ENCODE measurements at places on chromosomes 1 and 21.

DNA sequence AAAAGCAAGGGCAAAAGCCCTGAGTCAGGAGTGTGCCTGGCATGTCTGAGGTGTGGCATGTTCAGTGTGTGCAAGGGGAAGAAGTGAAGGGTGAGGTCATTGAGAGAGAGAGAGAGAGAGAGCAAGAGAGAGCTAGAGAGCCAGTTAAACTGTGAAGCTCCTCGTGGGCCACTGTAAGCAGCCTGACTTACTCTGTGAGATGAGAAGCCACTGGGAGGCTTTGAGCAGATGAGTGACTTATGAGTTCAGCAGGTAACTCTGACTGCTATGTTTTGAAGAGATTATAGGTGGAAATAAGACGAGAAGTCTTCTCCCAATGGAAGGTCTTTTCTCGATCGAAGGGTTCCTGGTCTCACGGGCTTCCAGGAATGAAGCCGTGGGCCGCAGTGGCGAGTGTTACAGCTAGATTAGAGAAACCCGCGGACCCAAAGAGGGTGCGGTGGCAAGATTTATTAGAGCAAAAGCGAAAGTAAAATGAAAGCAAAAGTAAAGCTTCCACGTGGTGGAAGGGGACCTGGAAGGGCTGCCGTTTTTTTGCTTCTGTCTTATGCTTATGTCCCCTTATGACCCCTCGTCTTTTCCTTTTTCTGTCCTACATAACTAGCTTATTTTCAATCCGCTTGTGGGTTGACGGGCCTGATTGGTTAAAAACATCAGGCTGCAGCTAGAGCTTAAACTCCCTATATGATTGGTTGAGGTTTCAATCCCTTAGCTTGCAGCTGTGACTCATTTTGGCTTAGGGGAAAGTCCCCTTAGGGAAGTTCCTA lies 323.1 kb upstream of the FAM78B start:
- DNase-seq, result no peak

GRCh38 chr1:89310505-89310904 lies 37.8 kb upstream of the GBP5 start:
- DNase-seq, result no peak

DNA sequence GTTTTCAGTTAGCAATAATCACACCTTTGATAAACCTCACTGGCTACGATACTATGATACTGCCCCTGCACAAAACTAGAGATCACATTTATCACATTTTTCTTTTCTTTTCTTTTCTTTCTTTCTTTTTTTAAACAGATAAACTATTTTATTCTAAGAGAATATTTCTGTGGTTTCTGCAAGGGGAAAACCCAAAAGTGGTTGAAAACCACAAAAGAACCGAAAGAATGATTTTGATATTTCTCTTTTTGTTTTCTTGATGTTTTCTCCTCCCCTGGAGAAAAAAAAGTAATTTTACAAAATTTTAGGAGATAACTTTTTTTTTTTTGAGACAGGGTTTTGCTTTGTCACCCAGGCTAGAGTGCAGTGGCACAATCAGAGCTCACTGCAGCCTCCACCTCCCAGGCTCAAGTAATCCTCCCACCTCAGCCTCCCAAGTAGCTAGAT lies 18.4 kb upstream of the FRRS1 start:
- no peak for DNase-seq

- no peak for DNase-seq
Observed at GRCh38 chr21:34705011-34705410, 36.2 kb downstream of the CLIC6 start.

- DNase-seq, result no peak
Observed at GRCh38 chr21:38905752-38906151, 100.0 kb downstream of the ETS2 start.

DNA sequence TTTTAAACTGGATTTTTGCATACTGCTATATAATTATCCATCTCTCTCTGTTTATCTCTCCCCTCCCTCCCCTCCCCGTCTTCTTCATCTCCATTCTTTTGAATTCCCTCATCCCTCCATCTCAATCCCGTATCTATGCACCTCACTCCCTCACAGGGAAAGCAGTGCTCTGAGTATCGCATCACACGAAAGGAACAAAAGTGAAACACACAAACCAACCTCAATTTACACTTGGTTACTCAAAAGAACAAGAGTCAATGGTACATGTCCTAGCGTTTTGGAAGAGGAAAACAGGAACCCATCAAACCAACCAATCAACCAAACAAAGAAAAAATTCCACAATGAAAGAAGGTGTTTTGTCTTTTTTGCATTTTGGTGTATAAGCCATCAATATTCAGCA lies 115.1 kb downstream of the NBPF12 start:
- DNase-seq, result no peak

DNA sequence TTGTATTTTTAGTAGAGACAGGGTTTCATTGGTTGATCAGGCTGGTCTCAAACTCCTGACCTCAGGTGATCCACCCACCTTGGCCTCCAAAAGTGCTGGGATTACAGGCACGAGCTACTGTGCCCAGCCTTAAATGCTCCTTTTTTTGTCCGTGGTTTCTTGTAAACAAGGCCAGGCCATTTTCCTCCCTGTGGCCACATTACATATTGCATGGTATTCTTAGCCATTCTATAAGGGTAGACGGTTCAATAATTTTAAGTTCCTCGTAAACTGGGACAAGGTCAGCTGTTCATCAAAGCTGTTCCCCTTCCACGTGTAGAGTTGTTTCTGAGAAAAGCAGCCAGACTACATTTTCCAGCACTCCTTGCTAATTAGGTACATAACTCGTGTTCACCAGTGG lies 10.3 kb upstream of the LUZP1 start:
- no peak for DNase-seq

DNA sequence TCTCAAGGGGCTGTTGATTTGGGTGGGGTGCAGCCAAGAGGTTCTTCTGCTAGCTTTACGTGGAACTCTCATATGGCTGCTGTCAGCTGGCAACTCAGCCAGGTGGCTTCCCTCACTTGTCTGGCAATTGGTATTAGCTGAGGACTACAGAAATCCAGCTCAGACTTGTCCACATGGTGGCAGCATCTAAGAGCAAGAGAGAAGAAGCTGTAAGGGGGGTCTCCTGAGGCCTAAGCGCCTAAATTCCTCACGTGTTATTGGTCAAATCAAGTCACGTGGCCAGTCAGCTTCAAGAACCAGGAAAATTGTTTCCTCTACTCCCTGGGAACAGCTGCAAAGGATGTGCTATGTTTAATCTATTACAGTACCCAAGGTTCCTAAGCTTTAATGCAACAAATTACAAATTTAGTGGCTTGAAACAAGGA lies 4.2 kb upstream of the DYRK3 start:
- peak; percentile 4 for DNase-seq

DNA sequence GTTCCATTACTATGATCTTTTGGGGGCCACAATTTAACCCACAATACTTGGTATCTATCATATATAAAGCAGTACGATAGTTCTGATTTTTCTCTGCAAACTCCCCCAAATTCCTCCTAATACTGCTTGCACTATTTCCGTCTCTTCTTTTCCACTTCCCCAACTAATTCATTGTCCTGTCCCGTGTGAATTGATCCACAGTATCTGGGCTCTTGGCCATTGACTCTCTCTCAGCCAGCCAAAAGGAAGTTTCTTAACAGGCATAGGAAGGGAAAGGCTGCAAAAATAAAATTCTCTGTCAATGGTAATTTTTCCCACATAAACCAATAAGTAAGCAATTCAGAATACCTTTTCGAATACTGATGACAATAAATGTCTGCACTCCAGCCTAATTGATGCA lies 91.7 kb upstream of the DSCAM start:
- no peak for DNase-seq

GRCh38 chr1:156705321-156705917 lies at the start of gene CRABP2:
TSS of gene CRABP2 (minus strand) at chr1:156705583. CDS start at chr1:156705446, 137 bp downstream.
- DNase-seq, result peak; percentile 15

- DNase-seq, result no peak
Observed at GRCh38 chr1:68047659-68048026, 2.8 kb downstream of the DIRAS3 start.

DNA sequence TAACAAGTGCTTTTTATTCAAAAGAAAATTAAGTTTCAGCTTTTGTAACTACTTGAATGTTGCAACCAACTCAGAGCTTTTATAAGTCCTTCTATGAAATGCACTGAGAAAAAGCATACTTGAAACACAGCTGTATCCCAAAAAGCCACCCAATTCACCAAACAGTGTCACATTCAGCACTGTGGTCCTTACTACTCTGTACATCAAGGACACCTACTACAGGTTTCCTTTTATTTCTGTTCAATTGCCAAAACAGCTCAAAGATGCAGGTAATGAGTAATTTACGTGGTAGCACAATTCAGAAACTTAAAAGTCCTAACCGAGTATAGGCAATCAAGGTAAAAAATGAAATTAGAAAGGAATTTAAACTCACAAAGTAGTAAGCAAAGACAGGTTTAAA lies 2.5 kb downstream of the EIF4G3 start:
- no peak for DNase-seq

DNA sequence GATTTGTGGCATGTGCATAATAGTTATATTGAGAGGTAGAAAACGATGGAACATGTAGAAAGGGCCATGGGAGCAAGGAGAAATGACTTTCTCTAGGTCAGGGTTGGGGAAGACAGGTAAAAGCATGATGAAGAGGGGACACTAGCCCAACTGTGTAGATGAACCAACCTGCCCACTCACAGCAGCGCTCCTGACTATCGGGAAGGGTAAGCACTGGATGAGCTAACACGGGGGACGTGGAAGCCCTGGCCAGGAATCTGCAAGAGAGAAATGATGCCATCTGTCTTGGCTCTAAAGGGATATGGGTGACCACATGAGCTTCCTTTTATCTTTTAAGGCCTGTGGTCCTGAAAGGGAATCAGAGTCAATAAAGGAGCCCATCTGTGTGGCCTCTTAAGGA lies 36.2 kb upstream of the TMEM125 start:
- no peak for DNase-seq

DNA sequence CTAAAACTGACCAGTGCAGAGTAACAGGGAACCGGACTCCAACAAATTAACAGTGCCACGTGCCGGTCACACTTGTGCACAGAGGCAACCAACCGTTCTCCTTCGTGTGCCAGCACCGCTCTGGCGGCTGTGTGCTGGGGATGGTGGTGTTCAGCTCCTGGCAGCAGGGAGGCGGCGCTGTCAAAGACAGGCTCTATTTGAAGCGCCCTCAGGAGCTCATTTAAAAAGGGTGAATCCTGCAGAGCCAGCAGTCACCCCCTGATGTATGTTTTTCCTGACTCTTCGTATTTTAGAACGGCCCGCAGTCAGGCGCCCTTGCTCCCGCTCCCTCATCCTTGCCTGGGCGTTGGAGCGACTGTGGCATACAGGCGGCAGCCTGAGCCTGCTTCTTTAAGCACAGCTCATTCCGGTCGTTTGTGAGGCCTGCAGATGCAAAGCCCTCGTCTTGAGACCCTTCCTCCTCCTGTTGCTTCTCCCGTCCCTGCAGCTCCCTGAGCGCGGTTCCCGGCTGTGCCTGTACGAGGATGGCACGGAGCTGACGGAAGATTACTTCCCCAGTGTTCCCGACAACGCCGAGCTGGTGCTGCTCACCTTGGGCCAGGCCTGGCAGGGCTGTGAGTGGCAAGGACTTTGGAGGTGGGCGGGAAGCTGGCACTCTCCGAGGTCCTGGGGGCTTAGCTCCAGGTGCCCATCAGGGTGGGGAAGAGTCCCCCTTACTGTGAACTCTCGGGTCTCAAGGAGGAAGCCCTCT lies 1.1 kb downstream of the DFFB start:
- peak; percentile 56 for DNase-seq

- DNase-seq, result no peak
Observed at GRCh38 chr1:155223047-155223446, 14.6 kb downstream of the MTX1 start.

DNA sequence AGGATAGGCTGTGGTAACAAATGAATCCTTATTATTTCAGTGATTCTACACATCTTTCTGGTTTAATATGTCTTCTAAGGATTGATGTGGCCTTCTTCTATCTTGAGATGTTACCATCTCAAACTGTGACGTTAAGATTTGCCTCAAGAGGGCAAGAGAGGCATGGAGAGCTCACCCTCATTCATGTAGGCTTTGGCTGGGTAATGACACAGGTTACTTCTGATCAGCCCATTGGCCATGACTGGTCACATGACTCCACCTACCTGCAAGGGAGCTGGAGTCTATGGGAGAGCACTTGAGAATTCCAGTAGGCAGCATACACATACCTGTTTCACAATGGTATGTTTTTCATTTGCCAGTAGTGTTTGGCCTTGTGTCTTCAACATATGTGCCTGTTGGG lies 30.0 kb downstream of the CACHD1 start:
- no peak for DNase-seq

- DNase-seq, result peak; percentile 73
Observed at GRCh38 chr1:27284425-27285273, 37.3 kb upstream of the TMEM222 start.

DNA sequence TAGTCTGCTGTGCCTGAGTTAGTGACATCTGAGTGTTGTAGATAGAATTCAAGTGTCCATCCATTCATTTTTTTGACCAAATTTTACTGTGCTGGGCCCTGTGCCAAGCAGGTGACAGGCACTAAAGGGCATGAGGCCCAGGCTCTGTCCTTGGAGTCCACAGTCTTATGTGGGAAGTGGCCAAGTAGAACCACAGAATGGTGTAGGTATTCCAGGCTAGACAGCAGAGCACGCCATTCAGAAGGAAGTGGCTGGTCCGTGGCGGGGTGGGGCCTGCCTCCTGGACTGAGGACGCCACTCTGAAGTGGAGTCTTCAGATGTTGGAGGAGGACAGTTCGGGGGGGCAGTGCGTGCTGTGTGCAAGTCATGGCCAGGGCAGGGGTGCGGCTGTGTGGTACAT lies 68.9 kb upstream of the ACTL8 start:
- no peak for DNase-seq

DNA sequence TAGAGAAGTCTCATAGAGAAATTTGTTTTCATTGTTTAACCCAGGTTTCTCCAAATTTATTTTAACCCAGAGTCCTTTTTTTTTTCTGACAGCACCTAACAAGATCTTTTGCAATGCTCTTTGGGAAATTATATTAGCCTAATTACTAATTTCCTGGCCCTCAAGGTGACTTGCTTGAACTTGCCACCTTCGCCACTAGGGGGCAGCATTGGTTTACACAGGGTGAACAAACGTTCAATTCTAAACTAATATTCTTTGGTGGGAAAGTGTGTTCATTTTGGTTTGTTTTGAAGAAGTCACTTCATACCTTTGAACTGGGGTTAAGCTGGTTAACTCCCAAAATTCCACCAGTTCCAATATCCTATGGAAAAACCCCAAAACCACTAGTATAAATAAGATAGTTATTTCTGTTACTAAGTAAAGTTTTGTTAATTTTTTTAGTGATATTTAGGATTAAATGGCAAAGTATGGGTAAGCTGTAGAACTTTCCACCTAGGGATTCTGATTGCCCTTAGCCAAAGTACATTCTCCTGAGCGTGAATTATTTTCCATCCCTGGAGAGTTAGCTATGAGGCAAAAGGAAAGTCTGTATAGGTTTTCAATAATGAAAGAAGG lies 13.0 kb downstream of the CCDC190 start:
- DNase-seq, result peak; percentile 22

DNA sequence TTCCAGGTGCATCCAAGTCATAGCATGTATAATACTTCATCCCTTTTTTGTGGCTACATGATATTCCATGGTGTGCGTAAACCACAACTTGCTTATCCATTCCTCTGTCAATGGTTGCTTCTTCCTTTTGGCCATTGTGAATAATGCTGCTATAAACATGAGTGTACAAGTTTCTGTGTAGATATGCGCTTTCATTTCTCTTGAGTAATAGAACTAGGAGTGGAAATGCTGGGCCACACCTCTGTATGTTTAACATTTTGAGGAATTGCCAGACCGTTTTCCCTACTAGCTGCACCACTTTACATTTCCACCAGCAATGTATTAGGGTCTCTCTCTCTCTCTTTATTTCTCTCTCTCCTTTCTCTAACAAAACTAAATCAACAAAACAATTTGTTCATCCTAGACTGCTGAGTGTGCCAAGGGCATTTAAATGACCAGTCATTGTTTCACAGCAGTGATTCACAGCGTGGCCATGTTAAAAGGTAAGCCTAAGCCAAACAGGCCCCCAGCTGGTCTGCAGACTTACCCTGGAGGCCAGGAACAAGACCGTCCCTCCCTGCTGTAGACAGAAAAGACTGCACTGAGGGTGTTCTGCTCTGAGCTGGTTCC lies 53.2 kb upstream of the LYST start:
- DNase-seq, result no peak
